ENCODE measurements at places on chromosomes 12 and 14.

GRCh38 chr14:70601162-70601561, 707 bp upstream of the MED6 start:
- peak; percentile 48 for DNase-seq

DNA sequence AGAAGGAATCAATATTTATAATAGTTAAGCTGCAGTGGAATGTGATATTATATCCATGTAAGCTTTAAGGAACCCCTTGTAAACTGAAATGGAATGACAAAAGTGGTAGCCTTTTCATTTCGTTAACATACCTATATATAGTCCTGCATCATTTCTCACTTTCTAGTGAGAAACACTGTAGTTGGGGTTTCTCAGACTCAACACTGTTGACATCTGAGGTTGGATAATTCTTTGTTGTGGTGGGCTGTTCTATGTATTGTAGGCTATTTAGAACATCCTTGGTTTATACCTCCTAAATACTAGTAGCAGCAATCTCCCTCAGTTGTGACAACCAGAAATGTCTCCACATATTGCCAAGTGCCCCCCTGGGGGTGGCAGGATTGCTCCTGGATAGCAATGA, 79.1 kb downstream of the RAD52 start:
- no peak for DNase-seq

DNA sequence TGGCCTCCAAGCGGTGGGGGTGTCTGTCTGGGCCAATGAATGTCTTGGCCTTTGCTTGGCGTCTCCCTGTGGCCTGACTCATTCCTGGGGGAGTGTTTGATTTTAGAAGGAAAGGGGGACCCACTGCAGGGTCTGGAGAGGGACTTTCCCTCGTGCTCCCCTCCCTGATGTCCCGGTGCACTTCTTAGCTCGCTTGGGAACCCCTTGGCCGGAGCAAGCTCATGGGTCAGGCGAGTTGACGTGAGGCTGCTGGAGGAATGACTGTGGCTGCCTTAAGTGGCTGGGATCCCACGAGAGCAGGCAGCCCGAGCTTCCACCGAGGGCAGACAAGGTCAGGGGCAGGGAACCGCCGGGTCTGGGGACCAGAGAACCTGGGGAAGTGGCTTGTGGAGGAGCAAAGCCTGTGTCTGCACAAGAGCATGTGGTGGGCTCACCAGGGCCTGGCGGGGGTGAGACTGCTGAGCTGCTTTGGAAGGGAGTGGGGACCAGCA, 218.4 kb upstream of the C14orf180 start:
- no peak for DNase-seq

GRCh38 chr12:75526655-75527511, 15.5 kb upstream of the KRR1 start:
- peak; percentile 94 for DNase-seq

GRCh38 chr14:50047274-50047676, 69.1 kb downstream of the VCPKMT start:
- DNase-seq, result no peak

GRCh38 chr12:70467918-70468733, 102.0 kb downstream of the KCNMB4 start:
- no peak for DNase-seq

GRCh38 chr12:1457901-1458300, 136.5 kb downstream of the FBXL14 start:
- no peak for DNase-seq

DNA sequence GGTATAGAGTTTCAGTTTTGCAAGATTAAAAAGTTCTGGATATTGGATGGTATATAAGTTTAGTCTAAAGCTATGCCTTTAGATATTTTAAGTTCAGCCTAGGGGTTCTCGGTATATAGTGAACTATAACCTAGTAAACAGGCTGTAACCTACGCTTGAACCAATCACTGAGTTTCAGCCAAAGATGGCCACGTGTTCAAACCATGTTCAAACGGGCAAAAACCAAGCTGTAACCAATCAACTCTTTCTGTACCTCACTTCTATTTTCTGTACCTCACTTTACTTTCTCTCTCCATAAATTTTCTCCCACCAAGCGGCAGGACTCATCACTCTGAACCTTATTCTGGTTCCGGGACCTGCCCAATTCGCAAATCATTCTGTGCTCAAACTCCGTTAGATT, 1.4 kb downstream of the TMBIM4 start:
- no peak for DNase-seq

DNA sequence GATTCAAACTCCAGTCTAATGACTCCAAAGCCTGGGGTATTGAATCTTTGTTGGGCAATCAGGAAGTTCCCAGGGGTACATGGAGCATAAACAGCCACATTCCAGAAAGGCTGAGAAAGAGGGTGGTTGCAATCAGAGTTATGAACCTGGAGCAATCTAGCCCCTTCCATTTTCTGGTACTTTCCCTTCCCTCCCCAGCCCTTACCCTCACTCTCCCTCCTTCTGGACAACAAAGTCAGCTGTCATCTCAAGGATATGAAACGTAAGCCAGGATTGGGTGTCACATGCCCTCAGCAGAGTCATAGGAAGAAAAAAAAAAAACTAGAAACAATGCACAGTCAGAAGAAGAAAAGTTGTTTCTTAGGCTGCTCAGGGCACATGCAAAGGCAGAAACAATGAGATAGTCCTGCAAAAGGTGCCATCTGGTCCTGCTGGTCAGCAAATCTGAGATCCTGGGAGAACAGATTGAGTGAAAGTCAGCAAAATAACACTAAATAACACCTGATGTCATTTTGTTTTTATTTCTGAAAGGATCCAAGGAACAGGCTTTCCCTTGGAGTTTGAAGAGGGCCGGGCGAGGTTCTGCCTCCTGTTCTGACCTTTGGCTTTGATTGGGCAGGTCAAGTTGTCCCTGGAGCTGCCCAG, 27.1 kb downstream of the TMEM229B start:
- DNase-seq, result peak; percentile 39

- no peak for DNase-seq
These were observed 64.9 kb downstream of the TMX1 start for GRCh38 chr14:51304941-51305340.

GRCh38 chr12:108689314-108690190, 41.8 kb downstream of the CORO1C start:
- peak; percentile 14 for DNase-seq

- DNase-seq, result no peak
These were observed 332.0 kb downstream of the CACNA1C start for GRCh38 chr12:2384533-2385351.

- DNase-seq, result peak; percentile 76
These were observed 39.6 kb downstream of the CCDC88C start for GRCh38 chr14:91377700-91378652.

- DNase-seq, result no peak
These were observed 7.6 kb upstream of the NR4A1 start for GRCh38 chr12:52043386-52044212.

GRCh38 chr14:86543521-86543920, 1013.6 kb downstream of the FLRT2 start:
- DNase-seq, result peak; percentile 47

DNA sequence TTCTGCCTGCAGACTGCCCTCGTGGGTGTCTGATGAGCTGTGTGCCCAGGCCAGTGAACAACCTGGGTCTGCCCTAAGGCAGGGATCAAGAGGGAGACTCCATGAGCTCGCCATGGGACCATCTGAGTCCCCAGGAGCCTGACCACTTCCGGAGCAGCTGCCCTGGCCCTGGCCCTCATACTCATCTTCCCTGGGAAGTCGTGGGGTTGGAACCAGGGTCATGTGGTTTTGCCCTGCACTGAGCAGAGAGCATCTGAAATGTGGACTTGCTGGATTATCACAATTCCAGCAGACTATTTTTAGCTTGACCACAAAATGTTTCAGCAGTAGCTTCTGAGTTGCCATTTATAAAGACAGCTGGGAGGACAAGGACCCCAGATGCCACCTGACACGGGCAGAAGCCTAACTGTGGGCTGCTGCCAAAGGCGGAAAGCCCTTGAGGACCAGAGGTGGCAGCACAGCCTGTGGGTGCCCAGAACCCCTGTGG, 6.7 kb downstream of the BTBD6 start:
- DNase-seq, result no peak

DNA sequence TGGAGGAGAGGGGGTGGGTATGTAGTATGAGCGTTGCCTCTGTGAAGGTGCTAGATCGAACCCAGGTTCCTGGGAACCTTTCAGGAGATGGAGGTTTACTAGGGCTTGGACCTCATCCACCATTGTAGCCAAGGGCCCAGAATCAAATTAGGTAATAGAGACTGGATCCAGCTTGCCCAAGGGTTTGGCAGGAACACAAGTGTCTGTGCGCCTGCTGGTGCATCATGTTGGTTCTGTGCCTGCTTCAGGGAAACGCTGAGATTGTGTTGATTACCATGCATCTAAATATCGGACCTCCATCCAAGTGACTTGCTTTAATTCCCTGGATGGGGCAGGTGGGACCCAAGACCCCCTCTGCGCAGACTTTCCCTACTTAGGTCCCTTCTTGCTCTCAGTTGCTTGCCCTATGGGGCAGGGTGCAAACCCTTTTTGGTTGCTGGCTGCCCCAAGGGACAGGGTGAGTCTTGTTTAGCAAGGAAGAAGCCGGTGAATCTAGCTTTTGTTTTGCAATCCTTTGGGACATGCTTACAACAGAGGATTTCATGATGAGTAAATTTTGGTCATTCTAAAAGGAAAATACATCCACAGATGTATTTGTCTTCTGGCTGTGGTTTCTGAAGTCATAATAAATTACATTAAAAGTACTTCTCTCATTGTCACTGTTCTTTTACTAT, 189.8 kb upstream of the PRICKLE1 start:
- no peak for DNase-seq

GRCh38 chr14:59274991-59275391, 86.5 kb downstream of the DAAM1 start:
- DNase-seq, result peak; percentile 100

DNA sequence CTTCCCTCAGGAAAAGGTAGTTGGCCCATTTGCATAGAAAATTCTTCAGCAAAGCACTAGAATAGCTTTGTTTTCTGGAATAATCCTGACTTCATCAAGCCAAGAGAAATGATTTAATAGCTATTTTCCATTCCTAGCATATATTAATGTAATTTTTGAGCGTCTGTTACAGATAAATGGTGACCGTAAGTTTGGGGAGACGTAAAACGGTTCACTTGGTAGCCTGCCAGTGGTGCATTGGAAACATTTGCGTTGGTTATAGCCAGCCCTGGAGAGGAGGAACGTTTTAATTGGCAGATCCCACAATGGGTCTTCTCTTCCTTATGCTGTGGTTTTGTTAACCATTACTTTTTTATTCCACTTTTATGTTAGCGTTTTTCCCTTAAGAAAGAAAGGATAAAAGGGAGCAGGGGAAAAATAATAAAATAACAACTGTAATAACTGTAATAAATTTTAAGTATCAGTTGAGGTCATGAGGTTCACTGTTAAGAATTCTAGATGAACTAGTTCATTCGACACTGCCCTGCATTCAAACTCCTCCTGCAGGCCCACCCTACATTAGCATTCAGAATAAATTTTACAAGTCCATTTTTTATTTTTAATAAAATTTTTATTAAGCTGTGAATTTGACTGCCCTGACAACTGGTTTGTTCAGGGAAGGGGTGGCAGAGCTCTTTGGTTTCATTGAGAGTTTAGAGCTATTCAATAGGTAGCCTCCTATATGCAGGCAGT, 300.7 kb downstream of the ERC1 start:
- DNase-seq, result no peak

DNA sequence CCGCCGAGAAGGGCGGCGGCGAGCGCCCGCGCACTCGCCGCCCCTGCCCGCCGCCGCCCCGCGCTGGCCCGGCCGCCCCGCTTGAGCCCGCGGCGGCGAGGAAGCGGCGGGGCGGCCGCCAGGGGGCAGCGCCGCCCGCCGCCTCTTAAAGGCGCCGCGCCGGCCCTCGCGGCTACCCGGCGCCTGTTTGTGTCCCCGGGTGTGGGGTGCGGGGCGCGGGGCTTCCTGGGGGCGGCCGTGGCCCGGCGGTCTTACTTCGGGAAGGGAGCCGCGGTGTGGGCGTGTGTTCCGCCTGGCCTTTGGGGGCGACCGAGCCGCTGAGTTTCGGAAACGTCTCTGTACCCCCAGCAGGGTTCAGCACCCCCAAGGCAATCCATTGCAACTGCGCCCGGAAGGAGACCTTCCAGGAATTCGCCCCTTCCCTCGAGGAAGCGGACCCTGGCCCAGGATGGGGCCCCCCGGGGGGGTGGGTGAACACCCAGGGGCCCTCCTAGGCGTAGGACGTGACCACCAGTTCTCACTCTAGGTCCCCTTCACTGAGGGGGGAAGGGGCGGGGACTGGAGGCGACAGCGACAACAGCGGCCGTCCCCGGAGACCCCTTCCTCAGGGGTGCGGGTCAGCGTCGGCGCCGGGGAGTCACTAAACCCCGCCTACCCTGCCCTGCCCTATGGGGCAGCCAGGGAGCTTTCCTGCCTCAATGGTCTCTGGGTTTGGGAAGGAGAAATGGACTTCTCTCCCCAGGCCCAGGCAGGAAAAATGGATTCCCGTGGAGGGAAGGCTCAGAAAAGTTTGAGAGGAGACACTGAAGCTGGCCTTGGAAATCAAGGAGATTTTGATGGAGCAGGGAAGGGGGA, at the start of gene ITPK1:
Gene ITPK1, minus strand, starts transcription at position 105 of the 855 bp plus-strand sequence. CDS start 762 bp downstream, outside the sequence.
- DNase-seq, result peak; percentile 42

DNA sequence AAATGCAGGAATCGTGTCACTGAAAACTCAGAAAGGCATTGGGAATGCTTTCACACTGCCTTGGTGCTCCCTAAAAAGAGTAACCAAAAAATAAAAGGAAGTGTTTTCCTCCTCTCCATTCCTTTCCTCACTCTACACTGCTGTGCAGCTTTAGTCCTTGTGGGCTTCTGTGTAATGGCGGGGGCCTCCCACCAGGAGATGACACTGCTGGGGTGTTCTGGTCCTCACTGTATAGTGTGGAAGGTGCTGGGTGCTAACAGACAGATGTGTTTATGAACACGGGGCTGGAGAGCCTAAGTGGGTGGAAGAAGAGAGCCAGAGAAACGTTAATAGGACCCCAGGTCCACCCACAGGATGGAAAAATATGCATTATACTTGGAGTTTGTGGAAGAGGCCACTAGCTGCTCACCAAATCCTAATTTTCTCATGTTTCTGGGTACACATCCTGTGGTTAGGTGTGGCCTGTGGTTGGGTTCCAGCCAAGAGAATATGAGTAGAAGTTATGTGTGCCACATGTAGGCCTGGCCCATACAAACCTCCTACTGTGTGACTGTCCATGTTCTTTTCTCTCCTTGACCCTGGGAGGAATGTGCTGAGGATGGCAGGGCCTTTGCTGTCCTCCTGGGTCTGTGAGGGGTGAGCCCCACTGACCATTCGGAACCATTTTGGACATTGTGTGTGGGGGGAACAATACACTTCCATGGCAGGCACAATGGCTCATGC, 14.0 kb upstream of the C1S start:
- no peak for DNase-seq

GRCh38 chr12:98544751-98545150, 29.4 kb downstream of the TMPO start:
- DNase-seq, result no peak

DNA sequence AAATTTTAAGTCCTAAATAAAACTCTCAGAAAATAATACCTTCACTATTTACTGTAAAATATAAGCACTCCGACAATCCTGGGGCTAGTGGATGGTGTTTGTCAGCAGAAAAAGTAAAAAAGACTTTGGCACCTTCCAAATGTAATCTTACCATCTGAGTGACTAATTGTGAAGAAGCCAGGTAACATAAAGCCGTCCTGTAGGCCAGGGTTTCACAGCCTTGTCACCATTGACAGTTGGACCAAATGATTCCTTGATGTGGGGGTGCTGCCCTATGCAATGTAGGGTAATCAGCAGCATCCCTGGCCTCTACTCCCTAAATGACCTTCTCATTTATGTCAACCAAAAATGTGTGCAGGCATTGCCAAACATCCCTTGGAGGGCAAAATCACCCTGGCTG, 87.2 kb downstream of the CAPZA3 start:
- no peak for DNase-seq

GRCh38 chr12:115569345-115570068, 708.0 kb downstream of the MED13L start:
- DNase-seq, result no peak
